ENCODE measurements at places on chromosomes 5 and 9. TPM values are rescaled to one million over a fixed set of nuclear protein-coding genes. Genes with fewer than 3 reads are reported as not detected.

GRCh38 chr9:20280330-20280729 lies 342.0 kb downstream of the MLLT3 start:
- no peaks in the 10 kb centered on the region for H3K36me3 ChIP-seq
- no peaks in the 10 kb centered on the region for H3K27me3 ChIP-seq
- no peak for DNase-seq
- no peak overlapping the region for H3K4me3 ChIP-seq
- H3K4me1 ChIP-seq = no peaks in the 10 kb centered on the region

The ACSL6 gene
- total RNA-seq = 2.1 TPM

GRCh38 chr9:134208981-134209725 lies 44.8 kb upstream of the RNU6ATAC start:
- H3K27ac ChIP-seq = no peak overlapping the region
- peaks cover 5% of the 10 kb centered on the region for H3K4me1 ChIP-seq
- no peak for DNase-seq

DNA sequence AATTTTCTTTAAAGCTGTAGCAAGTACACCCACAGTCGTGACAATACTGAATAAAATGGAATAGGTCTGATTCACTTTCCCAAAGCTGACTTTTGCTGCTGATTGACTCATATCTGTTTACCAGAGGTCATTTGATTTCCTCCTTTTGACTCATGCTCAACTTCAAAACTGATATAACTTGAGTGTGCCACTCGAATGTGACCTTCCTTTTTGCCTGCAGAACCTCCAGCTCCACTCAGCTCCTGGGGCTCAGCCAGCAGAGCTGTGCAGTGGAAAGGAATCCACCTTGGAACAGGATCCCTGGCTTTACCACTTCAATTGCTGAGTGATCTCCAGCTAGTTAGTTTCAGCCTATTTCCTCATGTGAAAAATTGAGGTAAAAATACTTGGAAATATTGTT lies 84.1 kb downstream of the FEM1C start:
- H3K4me1 ChIP-seq = peaks cover 32% of the 10 kb centered on the region
- H3K4me3 ChIP-seq = no peak overlapping the region
- no peaks in the 10 kb centered on the region for H3K27me3 ChIP-seq
- DNase-seq = peak; percentile 23
- no peaks in the 10 kb centered on the region for H3K36me3 ChIP-seq

The STOML2 gene
- 43.6 TPM for total RNA-seq

DNA sequence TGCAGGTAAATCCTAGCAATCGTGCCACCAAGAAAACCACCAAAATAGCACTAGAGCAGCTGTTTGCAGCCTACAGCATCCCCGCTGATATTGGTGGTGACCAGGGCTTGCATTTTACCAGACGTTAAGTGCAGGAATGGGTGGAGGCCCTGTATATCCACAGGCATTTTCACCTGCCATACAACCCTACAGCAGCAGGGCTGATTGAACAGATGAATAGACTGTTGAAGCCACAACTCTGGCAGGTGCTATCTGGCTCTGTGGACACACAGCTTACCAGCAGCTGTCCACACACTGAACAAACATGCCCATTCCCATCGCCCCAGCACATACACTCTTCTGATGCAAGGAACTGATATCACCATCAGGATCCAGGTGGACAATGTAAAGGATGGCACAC lies 154.5 kb upstream of the APC start:
- no peaks in the 10 kb centered on the region for H3K4me1 ChIP-seq
- H3K4me3 ChIP-seq = no peak overlapping the region
- H3K27me3 ChIP-seq = no peaks in the 10 kb centered on the region
- no peak for DNase-seq
- H3K36me3 ChIP-seq = no peaks in the 10 kb centered on the region

- H3K27ac ChIP-seq = peak overlapping the region; percentile 58
- no peaks in the 10 kb centered on the region for H3K27me3 ChIP-seq
- DNase-seq = no peak
- no peaks in the 10 kb centered on the region for H3K36me3 ChIP-seq
- no peak overlapping the region for H3K4me3 ChIP-seq
Observed at GRCh38 chr9:134344068-134344799, 18.0 kb downstream of the RXRA start.

Measured in body of pancreas (tissue), 4 donors.